ENCODE measurements at places on chromosomes 3 and 15.

- DNase-seq: no peak
Measured at GRCh38 chr15:76626611-76627010, 278.5 kb downstream of the SCAPER start.

DNA sequence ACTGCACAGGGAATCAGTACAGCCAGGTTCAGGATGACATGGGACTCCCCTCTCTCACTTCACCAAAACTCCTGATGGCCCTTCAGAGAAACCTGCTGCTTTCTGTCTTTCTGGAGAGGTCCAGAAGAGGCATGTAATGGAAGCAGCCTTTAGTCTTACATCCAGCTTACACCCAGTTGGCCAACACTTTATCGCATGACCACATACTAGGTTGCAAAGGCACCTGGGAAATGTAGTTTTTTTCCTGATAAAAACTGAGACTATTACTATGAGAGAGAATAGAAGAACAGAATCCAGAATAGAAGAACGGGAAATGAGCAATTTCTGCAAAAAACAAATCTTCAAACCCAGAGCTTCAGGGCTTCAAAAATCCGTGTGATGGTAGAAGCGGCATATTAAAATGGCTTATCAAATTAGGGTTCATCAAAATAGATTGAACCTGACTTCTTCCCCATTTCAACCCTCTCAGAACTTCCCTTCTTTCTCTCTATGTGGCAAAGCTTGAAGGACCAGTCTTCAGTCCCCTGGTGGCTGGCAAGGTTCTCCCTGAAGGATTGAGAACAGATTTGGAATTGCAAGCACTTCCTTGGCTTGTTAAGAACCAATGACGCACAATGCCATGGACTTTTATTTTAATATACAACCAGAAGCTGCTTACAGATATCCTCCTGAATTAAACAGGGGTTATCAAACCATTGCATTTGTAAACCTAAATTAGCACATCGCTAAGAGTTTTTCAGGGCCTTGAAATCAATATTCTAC, 34.4 kb downstream of the CORO2B start:
- no peak for DNase-seq

- no peak for DNase-seq
Measured at GRCh38 chr3:127389913-127390312, 102.1 kb upstream of the PRR20G start.

DNA sequence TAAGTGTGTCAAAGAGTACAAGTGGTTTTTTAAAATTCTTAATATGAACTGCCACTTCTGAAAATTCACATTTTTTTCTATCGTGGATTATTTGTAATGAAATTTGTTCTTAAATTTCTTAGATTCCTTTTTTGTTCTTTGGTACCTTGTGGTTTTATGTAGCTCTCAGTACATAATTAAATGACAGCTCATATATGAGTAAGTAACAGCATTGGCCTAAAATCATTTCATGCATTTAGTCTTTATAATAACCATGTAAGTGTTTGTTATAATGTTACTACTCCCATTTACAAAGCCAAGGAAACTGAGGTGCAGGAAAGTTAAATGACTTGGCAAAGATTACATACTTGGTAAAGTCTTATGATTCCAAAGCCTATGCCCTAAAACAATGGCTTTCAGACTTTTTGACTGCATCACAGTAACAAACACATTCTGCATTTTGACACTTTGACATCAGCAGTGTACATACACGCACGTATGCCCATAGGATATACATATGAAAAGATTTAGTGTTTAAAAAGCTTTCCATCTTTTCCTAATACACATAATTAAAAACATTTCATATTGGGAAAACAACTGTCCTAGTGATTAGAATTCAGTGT, 14.9 kb downstream of the SPRED1 start:
- no peak for DNase-seq

- DNase-seq: no peak
Measured at GRCh38 chr3:4149296-4149695, 153.9 kb upstream of the SETMAR start.

GRCh38 chr15:22888120-22888859, 49.8 kb downstream of the NIPA2 start:
- DNase-seq: no peak

DNA sequence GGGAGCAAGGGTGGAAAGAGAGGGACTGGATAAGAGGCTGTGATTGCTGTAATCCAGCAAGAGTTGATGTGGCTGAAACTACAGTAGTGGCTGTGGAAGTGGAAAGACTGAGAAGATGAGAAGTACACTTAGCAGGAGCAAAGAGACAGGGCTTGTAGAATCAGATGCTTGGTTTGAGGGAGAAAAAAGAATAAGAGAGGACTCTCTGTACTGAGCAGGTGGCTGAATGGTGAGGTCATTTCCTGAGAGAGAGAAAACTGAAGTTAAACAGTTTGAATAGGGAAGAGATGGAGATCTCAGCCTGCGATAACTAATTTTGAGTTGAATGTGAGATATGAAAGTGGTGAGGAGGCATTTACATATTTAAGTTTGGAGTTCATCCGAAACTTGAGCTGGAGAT, 95.8 kb upstream of the SLC25A36 start:
- DNase-seq: no peak

- DNase-seq: no peak
Measured at GRCh38 chr15:56906766-56907165, 11.7 kb upstream of the TCF12 start.
